Effector memory CD4-positive, alpha-beta T cell (primary cell): ENCODE measurements at places on chromosomes 4 and X.

DNA sequence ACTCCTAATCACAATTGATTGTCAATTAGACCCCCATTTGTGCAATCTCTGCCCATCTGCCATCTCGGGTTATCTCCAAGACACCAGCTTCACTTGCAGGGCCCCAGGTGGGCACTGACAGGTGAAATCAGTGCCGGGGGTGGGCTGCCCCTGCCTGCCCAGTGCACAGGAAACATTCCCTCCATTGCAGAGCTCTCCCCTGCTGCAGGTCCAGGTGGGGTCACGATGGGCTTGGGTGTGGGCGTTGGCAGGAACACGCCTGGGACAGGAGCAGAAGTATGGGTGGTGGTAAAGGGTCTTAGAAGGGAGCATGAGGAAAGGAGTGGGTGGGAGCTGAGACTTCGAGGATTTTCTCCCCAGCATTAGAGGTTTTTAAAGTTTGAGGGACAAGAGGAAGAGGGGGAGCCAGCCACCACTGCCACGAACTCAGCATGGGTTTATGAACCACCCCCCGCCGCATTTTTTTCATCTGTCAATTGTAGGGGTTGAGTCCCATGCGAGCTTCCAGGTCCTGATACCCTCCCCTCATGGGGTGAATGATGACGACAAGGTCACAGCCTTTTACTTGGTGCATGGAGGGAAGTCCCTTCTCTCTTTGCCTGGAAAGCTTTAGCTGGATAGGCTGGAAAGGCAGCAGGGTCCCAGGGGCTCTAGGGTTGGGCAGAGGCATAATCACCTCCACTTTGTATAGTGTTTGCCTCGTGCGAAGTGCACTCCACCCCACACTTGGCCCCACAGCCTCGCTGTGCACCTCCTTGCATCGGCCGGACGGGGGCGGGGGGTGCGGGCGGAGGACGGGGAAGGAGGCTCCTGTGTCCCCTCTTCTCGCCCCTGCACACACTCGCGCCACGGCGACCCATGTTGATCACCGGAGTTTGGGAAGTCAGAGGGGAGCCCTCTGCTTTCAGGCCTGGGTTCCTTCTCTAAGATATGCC lies 3.5 kb upstream of the NKX1-1 start:
- H3K36me3 ChIP-seq = no peaks in the 10 kb centered on the region
- no peak for DNase-seq
- H3K27me3 ChIP-seq = peaks cover 61% of the 10 kb centered on the region
- no peak overlapping the region for H3K4me3 ChIP-seq
- H3K4me1 ChIP-seq = peaks cover 4% of the 10 kb centered on the region

GRCh38 chrX:9855561-9856283 lies 69.5 kb downstream of the SHROOM2 start:
- no peak for DNase-seq
- no peaks in the 10 kb centered on the region for H3K36me3 ChIP-seq
- no peaks in the 10 kb centered on the region for H3K4me1 ChIP-seq
- no peak overlapping the region for H3K4me3 ChIP-seq
- no peaks in the 10 kb centered on the region for H3K27me3 ChIP-seq
- H3K27ac ChIP-seq = no peak overlapping the region

DNA sequence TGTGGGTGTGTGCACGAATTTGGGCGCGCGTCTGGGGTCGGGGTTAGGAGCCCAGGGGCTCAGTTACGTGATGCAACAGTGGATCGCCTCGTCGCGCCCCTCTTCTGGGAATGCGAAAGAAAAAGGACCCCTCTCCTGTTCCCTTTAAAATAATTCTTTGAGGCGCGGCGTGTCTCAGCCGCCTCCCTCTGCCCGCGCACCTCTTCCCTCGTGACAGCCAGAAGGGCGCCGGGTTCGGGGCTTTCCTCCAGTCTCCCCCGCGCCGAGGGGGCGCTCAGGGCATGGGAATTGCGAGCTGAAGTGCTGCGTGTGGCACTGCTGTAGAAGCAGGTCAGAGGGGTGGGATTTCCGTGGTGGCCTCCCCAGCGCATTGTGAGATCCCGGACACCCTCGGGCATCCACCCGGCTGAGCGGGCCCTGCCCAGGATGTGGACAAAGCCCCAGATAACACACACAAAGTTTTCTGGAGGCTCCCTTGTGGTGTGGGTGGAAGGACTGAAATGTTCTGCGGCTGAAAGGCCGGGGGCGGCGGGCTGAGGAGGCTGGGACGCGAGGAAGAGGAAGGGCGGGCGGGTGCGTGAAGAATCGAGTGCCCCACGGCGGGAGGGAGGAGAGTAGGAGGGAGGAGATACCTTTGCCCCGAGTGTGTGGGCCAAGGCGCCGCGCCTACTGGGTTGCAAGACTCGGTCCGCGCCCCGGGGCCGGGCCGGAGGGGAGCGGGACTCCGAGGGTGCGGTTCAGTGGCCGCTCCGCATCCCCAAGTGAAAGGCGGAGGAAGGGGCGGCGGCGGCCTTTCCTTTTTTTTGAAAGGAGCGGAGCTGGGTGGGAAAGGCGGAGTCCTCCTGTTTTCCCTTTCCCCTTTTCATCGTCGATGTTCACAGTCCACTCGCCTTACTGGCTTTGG lies 752 bp downstream of the SEPTIN11 start:
- peak overlapping the region; percentile 75 for H3K27ac ChIP-seq
- H3K4me1 ChIP-seq = peaks cover 11% of the 10 kb centered on the region
- H3K4me3 ChIP-seq = peak overlapping the region; percentile 93
- H3K27me3 ChIP-seq = no peaks in the 10 kb centered on the region

GRCh38 chrX:14801136-14801535 lies 71.7 kb downstream of the FANCB start:
- no peak overlapping the region for H3K4me3 ChIP-seq
- no peak overlapping the region for H3K27ac ChIP-seq
- no peaks in the 10 kb centered on the region for H3K4me1 ChIP-seq
- no peaks in the 10 kb centered on the region for H3K36me3 ChIP-seq
- no peaks in the 10 kb centered on the region for H3K27me3 ChIP-seq

DNA sequence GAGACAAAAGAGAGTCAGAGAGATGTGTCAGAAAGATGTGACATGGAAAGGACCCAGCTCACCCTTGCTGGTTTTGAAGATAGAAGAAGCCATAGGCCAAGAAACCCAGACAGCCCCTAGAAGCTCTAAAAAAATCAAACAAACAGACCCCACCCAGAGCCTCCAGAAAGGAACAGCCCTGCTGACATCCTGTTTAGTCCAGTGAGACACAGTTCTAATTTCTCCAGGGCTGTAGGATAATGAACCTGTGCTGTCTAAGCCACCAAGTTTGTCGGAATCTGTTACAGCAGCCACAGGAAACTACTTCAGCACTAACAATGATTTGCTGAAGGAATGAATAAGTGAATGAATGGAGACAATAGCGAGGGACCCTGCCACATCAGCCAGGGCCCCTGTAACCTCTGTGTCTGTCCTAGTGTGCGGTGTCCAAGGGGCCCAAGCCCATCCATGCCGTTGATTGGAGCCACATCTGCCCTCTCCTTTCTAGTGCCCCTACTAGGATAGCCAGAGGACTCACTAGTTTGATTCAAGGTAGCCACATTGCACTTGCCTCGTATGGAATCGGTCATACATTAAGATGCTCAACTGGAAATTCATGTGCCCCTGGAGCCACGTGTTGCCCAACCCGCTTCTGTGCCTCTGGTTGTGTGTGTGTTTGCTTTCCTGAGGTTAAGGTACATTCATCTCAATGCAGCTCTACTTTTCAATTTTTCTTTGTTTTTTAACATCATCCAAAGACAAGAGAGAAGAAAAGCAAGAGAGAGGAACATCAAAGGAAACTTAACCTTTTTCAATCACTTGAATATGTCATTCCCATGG lies 32.5 kb upstream of the SLC2A9 start:
- no peaks in the 10 kb centered on the region for H3K4me1 ChIP-seq
- no peaks in the 10 kb centered on the region for H3K36me3 ChIP-seq
- H3K27me3 ChIP-seq = no peaks in the 10 kb centered on the region
- DNase-seq = no peak
- H3K4me3 ChIP-seq = no peak overlapping the region

DNA sequence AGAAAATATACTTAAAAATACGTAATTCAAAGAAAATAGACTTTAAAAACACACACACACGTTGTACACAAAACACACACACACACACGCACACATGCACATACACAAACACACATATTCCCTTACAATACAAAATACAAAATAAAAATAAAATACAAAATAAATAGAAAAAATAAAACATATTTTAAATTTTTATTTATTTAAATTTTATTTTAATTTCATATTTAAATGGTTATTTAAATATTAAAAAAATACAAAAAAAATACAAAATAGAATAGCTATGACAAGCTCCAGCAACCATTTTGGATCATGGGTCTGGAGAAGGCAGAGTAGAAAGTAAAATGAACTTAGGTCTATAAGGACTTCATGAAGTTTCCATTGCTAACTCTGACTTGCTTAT lies 34.2 kb upstream of the PDGFC start:
- no peaks in the 10 kb centered on the region for H3K4me1 ChIP-seq
- H3K27ac ChIP-seq = no peak overlapping the region
- H3K36me3 ChIP-seq = no peaks in the 10 kb centered on the region
- no peaks in the 10 kb centered on the region for H3K27me3 ChIP-seq
- no peak for DNase-seq

GRCh38 chr4:153950100-153950979 lies 161.5 kb upstream of the SFRP2 start:
- H3K27ac ChIP-seq = no peak overlapping the region
- H3K4me3 ChIP-seq = no peak overlapping the region
- no peaks in the 10 kb centered on the region for H3K27me3 ChIP-seq
